ENCODE measurements at places on chromosomes 1 and 21.

GRCh38 chr21:16908077-16908476 is 604.8 kb upstream of the CXADR start:
- peak; percentile 8 for DNase-seq

GRCh38 chr1:175067362-175068106 is at the start of gene TNN:
TNN (plus strand) TSS chr1:175067833; CDS start chr1:175077419, 9,586 bp downstream.
- DNase-seq = no peak

DNA sequence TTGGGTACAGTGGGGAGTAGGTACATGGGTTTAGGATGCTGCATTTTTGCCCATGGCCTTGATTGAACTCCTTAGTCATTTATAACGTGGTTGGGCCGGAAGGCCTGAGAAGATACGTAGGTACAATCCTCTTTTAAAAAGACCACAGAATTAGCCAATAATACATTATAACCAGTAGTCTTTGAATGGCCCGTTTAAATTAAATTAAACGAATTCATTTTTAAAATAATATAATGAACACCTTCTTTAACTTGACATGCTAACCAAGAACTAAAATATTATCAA is 20.1 kb upstream of the ADAR start:
- DNase-seq = no peak

- peak; percentile 91 for DNase-seq
These were observed at the start of gene MINDY1 for GRCh38 chr1:151006327-151007052. MINDY1 (minus strand) TSS chr1:151006902; CDS start chr1:151002617, 4,285 bp downstream.

- DNase-seq = no peak
These were observed 127.9 kb downstream of the CSMD2 start for GRCh38 chr1:34037109-34037508.

DNA sequence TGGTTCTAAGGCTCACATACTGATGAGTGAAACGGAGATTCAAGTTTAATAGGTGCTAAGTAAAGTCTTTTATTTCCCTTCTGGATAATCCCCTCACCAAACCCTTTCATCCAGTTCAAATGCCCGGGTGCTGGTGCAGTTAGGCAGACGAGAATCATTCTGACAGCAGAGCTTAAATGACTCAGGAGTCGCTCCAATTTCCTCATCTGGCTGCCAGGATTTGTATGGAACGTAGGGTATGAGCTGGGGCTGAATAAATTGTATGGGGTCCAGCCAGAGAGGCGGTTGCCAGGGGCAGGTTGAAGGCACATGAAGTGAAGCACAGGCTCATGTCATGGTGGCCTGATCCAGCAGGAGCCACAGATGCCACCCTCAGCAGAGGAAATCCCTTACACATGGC is 76.0 kb downstream of the PAPPA2 start:
- no peak for DNase-seq

- no peak for DNase-seq
These were observed 5.4 kb downstream of the NEK7 start for GRCh38 chr1:198162091-198162767.

DNA sequence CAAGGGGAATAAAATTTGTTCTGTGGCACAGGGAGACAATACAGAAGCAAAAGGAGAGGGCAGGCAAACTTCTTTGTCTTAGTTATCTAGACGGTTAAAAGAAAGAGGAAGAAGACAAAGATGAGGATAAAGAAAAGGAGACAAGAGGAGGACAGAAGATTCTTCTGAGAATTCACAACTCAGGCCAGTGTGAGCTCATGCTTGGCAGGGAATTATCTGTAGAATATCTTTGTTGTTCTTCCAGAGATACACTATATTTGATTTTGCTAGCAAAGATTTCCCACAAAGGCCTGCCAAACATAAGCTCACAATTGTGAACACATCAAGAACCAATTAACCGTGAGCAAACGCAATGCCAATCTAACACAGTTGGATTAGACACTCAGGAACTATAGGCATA is 21.4 kb downstream of the SLC16A1 start:
- no peak for DNase-seq

DNA sequence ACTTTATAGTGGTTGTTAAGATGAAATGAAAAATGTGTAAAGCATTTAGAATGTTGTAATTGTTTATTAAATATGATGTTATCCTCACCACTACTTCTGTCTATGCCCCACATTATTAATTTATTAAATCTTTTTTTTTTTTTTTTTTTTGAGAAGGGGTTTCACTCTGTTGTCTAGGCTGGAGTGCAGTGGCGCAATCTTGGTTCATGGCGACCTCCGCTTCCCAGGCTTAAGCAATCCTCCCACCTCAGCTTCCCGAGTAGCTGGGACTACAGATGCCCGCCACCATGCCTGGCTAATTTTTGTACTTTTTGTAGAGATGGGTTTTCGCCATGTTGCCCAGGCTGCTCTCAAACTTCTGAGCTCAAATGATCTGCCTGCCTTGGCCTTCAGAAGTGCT is 7.5 kb downstream of the KCNA10 start:
- DNase-seq = no peak

DNA sequence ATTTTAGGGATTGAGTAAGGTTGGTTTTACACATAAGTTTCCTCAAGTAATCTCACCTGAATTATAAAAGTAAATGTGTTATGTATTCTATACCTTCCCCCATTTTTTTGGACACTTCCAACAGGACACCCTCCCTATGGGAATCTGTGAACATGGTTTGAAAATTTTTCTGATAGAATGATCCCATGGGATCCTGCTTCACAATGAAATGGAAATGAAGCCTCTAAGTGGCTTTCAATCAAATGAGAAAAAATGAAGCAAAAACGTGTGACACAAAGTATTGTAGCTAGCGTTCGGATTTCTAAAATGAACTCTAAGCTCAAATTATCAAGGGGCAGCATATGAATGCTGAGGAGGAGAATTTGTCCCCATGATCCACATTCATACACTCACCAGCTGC is 1006.8 kb downstream of the ADGRL2 start:
- no peak for DNase-seq

Measured in AG08395 (cell line).